ENCODE measurements at places on chromosomes 3 and 15.

GRCh38 chr3:65539616-65540015 is 499.1 kb downstream of the MAGI1 start:
- DNase-seq = no peak

GRCh38 chr3:71859123-71859519 is 74.2 kb upstream of the PROK2 start:
- no peak for DNase-seq

DNA sequence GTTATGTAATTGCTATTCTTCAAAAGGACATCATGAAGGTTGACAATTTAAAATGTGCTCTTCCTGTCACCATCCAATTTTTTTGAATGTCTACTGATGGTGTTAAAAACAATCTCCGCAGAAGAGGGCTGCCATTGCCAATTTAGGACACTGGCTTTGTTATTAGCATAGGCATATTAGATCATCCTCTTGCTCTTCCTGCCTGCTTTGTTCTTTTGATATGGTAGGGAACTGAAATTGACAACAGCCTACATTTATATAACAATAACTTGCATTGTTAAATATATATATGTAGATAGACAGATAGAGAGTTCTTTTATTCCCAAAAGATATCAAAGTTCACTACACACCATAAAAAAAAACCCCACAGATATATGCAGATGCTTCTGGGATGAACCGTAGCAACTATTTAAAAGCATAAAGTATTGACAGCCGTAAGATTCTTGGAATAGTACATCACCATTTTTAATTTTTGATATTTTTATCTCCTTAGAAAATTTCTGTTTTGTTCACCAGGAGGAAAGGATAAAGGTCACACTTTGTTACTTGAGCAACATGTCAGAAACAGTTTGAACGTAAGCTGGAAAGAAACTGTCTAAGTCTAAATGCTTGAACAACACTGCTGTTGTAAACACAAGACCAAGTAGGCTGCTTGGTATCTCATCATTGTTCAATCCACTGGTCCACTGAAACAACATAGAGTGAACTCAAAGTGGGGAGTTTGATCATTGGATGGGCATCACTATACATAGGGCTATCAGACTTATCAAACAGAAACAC is 66.5 kb downstream of the MDFIC2 start:
- DNase-seq = no peak

DNA sequence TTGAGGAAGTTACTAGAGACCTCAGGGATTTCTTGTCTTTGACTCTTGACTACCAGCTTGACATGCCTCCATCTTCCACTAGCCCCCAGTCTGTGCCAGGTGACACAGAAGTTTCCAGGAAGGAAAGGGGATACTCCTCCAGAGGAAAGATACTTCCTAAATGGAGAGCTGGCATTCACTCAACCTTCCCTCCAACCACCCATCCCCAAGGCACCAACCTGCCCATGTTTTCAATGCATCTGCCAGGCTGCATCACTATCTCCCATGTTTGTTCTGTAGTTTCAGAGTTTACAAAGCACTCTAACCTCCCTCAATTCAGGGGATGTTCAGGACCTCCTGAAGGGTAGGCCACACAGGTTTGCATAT is 198.4 kb upstream of the LPP start:
- no peak for DNase-seq

DNA sequence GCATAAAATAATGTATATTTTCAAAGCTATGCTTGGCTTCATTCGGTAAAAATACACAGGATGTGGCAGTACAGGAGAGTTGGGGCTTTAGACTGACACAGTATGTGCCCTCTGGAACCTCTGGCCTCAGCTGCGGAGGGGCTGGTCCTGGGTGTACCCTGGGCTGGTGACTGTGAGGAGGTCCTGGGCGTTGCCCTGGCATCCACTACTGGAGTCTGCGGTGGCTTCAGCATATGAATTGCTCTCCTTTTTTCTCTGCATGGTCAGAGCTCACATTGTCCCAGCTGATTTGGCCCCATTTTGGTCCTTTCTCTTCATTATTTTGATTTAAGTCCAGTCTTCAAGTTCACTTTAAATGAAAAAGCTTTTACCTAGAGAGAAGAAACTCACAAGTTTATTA is 40.5 kb upstream of the CORO2B start:
- no peak for DNase-seq

DNA sequence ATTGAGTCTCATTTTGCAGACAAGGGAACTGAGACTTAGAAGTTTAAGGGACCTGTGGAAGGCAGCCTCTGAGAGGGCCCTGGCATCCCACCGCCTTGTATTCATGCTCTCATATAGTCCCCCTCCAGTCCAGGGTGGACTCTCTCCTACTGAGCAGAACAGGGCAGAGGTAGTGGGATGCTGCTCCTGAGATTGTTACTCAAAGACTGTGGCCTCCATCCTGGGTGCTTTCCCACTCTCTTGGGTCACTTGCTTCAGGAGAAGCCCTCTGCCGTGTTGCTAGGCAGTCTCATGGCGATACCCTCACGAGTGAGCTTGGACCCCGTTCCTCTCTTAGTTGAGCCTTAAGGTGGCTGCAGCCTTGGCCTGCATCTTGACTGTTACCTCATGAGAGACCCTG is 22.2 kb upstream of the ADCY5 start:
- no peak for DNase-seq

Measured in CD8-positive, alpha-beta memory T cell (primary cell).